ENCODE measurements at places on chromosomes 4 and X.
A peak's percentile ranks its signal among the peaks of the same experiment; 100 is the strongest.

GRCh38 chrX:30863974-30864373 is 25.1 kb downstream of the TAB3 start:
- no peak for DNase-seq

- no peak for DNase-seq
Measured at GRCh38 chr4:101414496-101414895, 67.2 kb upstream of the PPP3CA start.

- DNase-seq: no peak
Measured at GRCh38 chrX:115065304-115065703, 47.9 kb upstream of the IL13RA2 start.

DNA sequence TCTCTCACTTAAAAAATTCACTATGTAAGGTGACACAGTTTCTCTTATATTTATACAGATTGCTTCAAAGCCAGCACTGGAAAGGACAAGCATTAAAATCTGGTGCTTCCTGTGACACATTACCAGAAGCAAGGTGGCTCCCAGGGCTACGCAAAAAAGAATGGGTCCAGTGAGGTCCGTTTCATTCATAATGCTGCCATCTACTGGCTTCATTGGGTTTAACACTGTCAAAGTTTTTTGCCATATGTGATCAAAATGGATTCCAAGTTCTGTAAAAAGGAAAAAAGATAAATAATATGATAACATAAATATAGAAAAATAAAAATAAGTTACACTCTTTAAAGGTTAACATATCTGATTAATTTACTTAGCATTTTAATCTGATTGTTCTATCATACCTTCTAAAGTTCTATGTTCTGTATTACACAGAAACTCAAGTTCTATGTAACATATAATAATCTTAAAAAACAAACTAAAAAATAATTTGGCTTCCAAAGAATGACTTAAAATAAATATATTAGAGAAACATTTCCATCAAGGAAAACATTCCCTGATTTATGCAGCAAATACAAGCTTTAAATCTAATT is 22.1 kb downstream of the YIPF7 start:
- DNase-seq: peak; percentile 43

- no peak for DNase-seq
Measured at GRCh38 chr4:17283832-17284231, 228.1 kb downstream of the QDPR start.

DNA sequence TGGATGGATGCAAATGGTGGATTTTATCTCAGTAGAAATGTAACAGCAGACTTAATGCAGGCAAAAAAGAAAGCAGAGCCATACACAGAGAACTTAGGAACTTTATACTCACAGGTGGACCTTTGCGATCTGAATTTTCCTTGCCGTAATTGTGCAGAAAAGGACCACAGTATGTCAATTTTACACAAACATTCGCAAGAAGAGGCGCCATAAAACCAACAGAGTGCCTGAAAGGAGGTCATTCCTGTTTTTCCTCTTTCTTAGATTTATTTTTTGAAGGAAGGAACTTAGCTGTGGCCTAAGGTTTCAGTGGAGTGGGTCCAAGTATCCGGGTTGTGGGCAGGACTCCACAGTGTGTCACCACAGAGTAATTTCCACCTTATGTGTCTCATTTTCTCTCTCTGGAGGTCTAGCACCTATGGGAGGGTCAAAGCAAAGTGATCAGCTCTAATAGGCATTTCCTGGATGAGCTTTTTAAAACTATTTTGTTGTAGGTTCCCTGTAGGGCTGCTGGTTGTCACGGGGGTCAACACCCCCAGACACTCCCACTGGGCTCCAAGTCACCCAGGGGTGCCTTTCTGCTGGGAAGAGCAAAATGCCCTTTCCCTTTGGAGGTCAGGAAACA is 24.7 kb upstream of the PBDC1 start:
- DNase-seq: peak; percentile 3

GRCh38 chrX:14398725-14399124 is 130.6 kb upstream of the GLRA2 start:
- DNase-seq: no peak

DNA sequence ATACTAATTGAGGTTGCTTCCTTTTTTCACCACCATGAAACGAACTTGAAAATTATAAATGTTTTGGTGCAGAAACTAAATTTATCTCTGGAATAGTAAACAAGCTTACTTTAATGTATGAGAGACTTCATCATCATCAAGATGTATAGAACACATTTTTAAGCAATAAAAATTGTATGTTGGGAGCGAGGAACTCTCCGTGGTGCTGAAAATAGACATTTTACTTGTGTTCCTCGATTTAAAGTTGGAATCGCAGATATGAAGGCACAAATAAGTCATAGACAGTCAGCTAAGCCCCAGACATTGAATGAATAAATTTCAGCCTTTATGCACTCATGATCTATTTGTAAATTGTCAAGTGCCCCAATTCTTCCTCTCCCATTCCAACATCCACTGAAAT is 310.7 kb downstream of the STK32B start:
- no peak for DNase-seq

DNA sequence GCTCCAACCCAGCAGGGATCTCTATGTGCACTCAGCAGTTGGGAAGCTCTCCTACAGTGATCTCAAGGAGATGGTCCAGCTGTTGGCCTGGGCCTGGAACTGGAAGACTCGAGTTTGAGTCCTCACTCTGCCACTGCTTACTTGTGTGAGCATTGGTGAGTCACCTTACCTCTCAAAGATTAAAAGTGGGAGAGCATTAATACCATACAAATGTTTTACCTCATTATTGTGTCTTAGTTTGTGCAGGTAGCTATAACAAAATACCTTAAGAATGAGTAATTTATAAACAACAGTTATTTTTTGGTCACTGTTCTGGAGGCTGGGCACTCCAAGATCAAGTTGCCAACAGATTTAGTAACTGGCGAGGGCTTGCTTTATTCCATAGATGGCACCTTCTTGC is 21.4 kb upstream of the ZNF827 start:
- DNase-seq: no peak

DNA sequence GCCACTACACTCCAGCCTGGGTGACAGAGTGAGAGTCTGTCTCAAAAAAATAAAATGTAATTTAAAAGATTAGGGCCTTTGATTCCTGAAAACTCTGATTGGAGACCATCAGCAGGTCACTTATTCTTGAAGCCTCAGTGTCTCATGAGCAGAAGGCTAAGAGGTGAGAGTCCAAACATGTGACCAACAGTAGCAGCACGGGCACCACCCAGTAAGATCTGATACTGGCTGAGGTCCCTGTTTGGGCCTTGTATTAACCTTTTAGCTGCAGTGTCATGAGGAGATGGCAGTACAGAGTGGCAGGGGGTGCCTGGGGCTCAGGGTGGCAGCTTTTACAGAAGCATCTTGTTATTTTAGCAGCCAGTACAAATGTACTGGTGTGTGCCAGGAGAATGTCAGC is 89.3 kb downstream of the FHDC1 start:
- DNase-seq: no peak

- no peak for DNase-seq
Measured at GRCh38 chr4:78426972-78427371, 124.6 kb upstream of the ANXA3 start.

GRCh38 chr4:71261633-71262121 is 77.1 kb upstream of the SLC4A4 start:
- DNase-seq: no peak

Data from AG08396 (cell line).